ENCODE measurements at places on chromosomes 7 and 10.

DNA sequence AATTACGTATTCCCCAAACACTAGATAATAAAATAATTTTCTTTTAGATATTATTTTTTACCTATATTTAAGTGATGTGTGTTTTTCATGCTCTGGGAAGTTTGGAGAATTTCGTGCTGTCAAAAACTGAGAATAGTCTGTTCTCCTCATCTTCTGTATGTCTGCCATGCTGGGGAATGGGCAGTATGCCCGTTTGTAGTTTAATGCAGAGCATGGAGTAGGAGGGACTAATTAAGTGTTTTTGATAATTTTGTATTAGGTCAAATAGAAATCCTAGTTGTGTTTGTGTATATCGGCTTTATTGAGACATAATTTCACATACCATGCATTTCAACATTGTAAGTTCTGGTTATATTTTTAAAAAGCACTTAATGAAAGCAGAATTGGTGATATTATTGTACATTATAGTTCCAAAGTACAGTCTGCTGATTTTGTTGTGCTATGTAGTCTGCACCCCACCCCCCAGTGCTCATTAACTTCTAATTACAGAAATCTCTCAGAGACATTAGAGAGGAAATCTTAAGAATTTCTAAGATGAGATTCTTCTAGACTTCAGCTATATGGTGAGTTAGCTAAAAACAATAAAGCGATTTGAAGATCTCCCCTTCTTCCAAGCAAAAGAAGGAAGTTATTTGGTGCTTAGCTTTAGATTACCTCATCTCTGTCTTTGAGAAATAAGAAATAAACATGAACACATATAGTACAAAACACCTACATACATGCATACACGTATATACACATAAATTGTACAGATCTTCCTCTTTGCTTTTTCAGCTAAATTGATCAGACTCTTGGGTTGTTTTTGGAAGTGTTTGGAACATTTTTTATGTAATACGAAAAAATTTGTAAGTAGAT lies 22.2 kb downstream of the ZRANB1 start:
- no peak for DNase-seq

- peak; percentile 21 for DNase-seq
Observed at GRCh38 chr7:15326044-15326644, 235.7 kb downstream of the AGMO start.

GRCh38 chr10:97612386-97612785 lies 20.9 kb downstream of the MORN4 start:
- DNase-seq = no peak

- no peak for DNase-seq
Observed at GRCh38 chr10:22536620-22537019, 177.8 kb downstream of the PIP4K2A start.

- no peak for DNase-seq
Observed at GRCh38 chr7:48471196-48471595, 299.9 kb downstream of the ABCA13 start.

GRCh38 chr7:43689115-43689514 lies 40.2 kb downstream of the COA1 start:
- no peak for DNase-seq

All from NCI-H2029 treated with DMSO at 0.1 percent for 48 hours (cell line).